Hematopoietic multipotent progenitor cell treated with erythropoietin and hydrocortisone succinate and interleukin-3 and kit ligand, for 17 days (in vitro differentiated cells): ENCODE measurements at places on chromosomes 4 and X.

GRCh38 chrX:34813618-34814017 lies 129.0 kb upstream of the FAM47B start:
- DNase-seq = no peak

GRCh38 chr4:184357165-184357564 lies 117.2 kb downstream of the IRF2 start:
- DNase-seq = no peak

- no peak for DNase-seq
Observed at GRCh38 chrX:86946569-86946968, 571.0 kb upstream of the KLHL4 start.

GRCh38 chrX:108516184-108516583 lies 76.5 kb downstream of the COL4A5 start:
- DNase-seq = no peak

GRCh38 chrX:122238801-122239200 lies 945.3 kb upstream of the GRIA3 start:
- no peak for DNase-seq

GRCh38 chr4:78446619-78447018 lies 105.0 kb upstream of the ANXA3 start:
- no peak for DNase-seq

GRCh38 chr4:100895556-100896197 lies 377.9 kb upstream of the EMCN start:
- no peak for DNase-seq

GRCh38 chr4:12703036-12703435 lies 781.1 kb downstream of the RAB28 start:
- no peak for DNase-seq

- DNase-seq = no peak
Observed at GRCh38 chr4:8205241-8205707, 6.2 kb downstream of the SH3TC1 start.

GRCh38 chr4:150826306-150826705 lies 188.8 kb downstream of the LRBA start:
- no peak for DNase-seq

- DNase-seq = no peak
Observed at GRCh38 chr4:179285696-179286095, 1843.5 kb upstream of the AGA start.

- DNase-seq = no peak
Observed at GRCh38 chr4:74997948-74998729, 65.2 kb downstream of the PARM1 start.

DNA sequence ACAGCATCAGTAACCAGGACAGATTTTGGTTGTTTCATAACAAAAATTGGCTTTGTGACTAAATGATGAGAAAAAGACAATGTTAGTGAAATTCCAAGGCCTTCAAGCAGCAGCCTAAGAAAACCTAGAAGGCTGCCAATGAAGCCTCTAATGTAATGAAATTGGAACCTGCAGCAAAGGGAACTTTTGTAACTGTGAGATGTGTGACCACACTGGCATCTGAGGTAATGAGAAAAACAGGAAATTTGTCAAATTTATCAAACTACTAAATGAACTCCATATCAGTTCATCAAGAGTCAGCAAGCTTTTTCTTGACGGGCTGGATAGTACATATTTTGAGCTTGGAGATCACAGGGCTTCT lies 30.4 kb upstream of the EMCN start:
- no peak for DNase-seq

- no peak for DNase-seq
Observed at GRCh38 chr4:111718763-111719559, 426.3 kb upstream of the FAM241A start.
